ENCODE measurements at places on chromosomes 7 and 10.
A peak's percentile ranks its signal among the peaks of the same experiment; 100 is the strongest.

DNA sequence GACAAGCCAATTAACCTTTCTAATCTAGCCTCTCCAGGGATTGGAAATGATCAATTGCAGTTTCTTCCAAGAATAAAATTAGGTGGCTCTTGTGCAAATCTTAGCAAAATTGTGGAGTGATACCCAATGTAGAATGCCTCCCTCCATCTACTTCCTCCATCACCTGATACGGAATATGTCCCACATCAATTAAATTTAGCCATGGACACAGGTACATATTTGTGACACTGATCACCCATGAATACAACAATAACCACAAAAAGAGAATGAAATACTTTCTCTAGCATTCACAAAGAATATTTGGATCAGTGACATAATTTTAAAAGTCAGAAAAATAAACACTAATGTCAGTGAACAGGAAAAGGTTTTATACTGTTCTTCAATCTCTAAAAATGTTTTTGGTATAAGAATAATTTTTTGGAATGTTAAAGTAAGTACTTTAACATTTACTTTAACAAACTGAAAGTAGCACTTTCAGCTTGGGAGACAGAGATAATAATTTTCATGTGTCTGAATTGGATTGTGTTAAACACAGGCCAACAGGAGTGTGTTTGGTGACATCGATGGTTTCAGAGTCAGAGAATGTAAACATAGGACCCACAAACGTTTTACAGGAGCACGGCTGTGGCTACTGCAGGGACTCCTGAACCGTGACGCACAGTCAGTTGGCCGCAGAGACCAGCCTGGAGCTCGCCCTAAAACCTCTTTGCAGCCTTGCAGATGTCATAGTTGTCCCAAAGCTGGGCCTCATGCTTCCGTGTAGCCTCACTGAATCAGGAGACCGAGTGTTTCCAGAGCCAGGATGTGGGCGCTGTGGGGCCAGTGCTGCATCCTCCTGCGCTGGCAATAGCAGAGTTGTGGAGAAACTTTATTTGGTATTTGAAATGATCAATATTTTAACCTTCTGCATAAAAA lies 7.2 kb downstream of the RBM20 start:
- no peak for DNase-seq

DNA sequence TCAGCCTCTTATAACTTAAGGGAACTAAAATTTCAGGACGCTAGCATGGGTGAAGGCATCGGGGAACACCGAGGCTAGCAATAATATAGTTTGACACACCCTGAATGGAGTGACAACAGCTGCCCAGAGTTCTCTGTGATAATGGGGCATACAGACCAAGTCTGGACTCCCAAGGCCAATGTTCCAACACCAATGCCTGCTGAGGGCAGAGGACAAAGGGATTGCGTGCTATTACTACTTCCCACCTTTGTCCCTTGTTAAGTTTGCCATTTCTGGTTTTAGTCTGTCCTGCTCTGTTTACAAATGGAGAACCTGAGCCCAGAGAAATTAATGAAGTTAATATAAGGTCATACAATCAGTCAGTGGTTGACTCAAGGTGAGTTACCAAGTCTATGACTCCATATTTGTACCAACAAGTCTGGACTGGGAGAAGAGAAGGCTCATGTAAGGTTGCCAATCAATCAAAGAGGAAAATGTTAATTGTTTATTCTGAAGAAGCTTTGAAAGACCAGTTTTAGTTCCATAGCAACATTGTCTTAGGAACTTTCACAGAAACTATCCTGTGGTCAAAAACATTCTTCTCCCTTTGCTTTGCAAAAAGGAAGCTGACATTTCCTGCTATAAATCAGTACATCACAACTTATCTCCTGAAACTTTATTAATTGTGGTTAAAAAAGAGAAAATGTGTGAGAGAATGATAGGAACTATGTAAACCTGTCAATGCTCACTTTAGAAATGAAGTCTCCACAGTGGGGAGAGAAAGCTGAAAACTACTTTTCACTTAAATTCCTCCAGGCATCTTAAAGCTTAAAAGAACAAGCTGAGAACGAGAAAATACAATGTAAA lies 74.5 kb downstream of the CCDC6 start:
- DNase-seq: peak; percentile 70

GRCh38 chr7:51226916-51227535 lies 89.6 kb downstream of the COBL start:
- DNase-seq: no peak

GRCh38 chr10:810351-810846 lies 120.9 kb upstream of the DIP2C start:
- peak; percentile 11 for DNase-seq

- DNase-seq: no peak
These were observed 31.6 kb upstream of the TNKS2 start for GRCh38 chr10:91766676-91767075.

DNA sequence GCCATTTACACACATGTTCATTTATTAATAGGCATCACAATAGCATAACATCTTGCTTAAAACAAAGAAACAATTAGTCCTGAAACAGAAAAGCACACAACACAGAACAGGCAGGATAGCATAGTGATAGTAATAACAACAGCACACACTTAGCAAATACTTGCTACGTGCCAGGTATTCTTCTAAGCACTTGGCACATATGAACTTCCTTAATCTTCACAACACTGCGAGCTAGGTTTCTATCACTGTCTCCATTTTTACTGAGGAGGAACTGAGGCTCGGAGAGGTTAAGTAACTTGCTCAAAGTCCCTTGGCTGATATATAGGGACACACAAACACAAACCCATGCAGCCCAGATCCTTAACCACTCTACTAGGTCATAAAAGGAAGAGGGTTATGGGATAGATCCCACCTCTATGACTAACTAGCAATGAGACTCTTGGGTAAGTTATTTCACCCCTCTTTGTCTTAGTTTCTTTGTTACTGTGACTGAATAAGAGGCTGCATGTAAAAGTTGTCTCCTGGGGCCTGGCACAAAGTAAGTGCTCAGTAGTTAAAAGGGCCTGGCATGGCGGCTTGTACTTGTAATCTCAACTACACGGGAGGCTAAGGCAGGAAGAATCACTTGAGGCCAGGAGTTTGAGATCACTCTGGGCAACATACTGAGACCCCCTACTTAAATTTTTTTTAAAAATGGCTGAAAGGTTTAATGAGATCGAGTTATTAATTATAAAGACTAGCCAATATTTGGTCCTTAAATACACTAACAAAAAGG lies 181.0 kb upstream of the RHOBTB1 start:
- no peak for DNase-seq

- DNase-seq: no peak
These were observed 24.1 kb upstream of the ZC3HAV1L start for GRCh38 chr7:139059905-139060304.

DNA sequence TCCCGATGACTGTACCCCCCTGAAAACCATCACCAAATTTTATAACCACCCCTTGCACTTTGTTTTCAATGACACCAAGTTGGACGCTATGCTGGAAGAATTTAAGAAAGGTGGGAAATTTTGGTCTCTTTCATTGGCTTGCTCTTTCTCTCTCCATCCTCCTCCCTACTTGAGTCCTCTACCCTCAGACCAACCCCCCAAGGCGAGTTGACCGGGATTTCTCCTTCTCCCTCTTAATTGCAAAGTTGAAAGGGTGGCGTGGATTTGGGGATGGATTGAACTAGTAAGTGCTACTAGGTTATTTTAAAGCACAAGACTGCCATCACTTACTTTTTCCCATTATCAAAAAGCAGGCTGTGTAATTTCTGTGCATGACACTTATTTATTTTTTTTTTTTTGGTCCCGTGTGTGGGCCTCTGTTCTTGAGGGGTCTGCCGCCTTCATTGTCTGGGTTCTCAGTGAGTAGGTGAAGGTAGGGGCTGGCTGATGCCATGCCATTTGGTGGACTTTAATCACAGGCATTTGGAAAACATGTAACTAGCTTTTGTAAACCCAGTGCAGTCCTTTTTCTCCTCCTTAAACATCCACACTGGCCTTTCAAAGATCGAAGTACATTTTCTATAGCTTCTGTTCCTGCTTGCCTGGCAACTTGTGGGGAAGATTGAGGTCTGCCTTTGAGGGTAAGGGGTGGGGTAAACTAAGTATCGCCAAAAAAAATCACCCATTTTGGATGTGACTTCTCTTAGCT lies 2.1 kb downstream of the CNNM2 start:
- peak; percentile 41 for DNase-seq

GRCh38 chr10:117823980-117824379 lies 222.8 kb downstream of the RAB11FIP2 start:
- DNase-seq: no peak

DNA sequence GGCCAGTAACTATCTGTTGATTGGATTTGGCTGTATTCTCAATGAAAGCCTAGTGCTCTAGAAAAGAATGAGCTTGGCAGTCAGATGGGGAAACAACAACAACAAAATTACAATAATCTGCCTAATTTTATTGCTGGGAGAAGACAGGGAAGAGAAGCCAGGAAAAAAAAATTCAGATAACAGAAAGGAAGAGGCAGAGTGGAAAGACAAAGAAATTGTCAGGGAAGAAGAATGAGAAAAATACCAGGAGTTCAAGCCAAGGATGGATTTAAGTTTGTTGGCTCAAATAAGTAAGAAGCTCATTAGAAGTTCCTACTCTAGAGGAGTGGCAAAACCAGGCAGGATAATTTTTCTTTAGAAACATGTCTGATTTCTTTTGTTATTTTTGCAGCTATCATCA lies 45.9 kb upstream of the PRKG1 start:
- no peak for DNase-seq

All from OCI-M1 (cell line).